Naive thymus-derived CD8-positive, alpha-beta T cell (primary cell): ENCODE measurements at places on chromosomes 13 and 19.

GRCh38 chr13:105165449-105166125, 1369.9 kb downstream of the EFNB2 start:
- no peak for DNase-seq

DNA sequence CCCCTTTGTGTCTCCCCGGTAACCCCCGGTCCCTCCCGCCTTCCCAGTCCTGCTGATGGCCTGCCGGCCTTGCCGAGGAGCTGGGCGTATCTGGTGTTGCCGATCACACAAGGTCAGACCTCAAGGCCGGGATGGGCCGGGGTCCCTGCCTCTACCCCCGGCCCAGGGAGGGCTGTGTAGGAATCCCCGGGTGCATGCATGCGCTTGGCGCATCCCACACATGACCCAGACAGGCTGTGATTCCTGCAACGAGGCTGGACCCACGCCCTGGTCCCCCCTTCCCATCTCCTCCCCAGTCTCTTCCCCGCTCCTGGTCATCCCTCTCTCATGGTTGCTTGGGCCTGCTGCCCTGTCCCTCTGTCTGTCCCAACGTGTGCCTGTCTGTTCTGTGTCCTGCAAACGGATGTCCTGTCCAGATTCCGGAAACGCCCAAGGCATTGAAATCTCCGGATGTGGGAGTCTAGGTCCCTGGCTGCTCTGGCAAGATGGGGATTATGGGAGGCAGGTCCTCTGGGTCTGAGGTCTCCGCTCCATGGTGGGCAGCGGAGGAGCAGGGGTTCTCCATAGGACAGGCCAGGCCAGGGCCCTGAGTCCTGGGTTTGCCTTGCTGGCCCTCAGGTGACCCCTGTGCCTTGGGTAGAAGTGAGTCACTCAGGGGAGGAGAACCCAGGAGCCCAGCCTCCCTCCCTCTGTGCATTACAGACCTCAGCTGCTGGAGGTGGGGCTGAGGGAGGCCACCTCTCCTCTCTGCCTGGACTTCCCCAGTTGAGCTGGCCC, 1.6 kb downstream of the PKN1 start:
- no peak for DNase-seq

DNA sequence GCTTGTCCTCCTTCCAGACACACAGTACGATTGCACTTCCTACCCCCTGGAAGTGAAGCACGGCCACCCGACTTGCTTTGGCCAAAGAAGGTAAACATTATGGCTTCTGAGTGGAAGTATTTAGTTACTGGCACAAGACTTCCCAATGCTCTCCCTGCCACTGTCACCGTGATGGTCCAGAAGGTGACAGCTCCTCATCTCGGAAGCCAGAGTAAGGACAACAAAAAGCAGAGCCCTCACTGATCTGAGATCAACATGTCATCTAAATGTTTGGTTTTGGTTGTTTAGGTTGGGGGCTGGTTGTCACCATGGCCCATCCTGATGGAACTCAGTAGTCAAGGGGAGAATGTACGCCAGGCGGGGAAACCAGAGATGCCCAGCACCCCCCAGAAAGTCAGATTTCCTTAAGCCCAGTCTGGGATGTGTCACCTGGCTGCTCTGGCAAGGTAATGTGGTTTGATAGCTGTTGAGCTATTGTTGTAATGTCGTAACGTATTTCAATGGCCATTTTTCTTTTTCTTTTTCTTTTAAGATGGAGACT, 170.1 kb upstream of the ZNF536 start:
- DNase-seq: no peak

DNA sequence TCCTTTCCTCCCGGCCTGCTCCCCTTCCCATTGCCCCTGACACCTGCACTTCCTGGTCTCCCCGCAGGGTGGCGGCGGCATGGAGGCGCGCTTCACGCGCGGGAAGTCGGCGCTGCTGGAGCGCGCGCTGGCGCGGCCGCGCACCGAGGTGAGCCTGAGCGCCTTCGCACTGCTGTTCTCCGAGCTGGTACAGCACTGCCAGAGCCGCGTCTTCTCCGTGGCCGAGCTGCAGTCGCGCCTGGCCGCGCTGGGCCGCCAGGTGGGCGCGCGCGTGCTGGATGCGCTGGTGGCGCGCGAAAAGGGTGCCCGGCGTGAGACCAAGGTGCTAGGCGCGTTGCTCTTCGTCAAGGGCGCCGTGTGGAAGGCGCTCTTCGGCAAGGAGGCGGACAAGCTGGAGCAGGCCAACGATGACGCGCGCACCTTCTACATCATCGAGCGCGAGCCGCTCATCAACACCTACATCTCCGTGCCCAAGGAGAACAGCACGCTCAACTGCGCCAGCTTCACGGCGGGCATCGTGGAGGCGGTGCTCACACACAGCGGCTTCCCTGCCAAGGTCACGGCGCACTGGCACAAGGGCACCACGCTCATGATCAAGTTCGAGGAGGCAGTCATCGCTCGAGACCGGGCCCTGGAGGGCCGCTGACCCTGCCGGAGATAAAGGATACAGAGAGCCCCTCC, 1.7 kb downstream of the TRAPPC5 start:
- DNase-seq: no peak

- DNase-seq: no peak
These were observed 163.2 kb downstream of the TEX29 start for GRCh38 chr13:111483621-111483987.

DNA sequence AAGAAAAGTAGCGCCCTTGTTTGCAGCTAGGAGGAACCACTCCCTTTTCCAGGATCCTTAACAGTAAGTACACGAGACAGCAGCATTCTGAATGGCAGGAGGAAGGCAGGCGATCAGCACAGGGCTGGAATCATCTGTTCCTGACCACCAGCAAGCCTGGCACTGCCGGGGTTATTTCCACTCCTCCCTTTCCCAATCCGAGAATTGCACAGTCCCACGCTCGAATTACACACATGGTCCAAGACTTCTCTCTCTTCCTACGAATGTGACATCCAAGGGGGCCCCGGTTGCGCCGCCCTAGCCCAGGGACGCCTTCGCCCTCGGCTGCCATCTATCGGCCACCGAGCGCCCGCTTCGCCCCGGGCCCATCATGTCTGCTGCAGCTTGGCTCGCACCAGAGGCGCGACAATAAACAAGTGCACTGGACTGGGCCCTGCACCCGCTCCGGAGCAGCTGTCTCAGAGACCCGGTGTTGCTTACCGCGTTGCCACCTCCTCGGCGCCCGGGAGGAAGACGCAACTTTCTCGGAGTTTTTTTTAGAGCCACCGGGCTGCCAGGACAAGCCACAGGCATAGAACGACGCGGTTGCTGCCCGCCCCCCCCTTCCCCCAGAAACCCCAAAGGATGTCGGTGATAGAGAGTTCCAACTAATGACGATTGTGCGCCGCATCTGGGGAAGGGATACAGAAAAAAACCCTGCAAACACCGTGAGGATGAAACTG, at the start of gene SLITRK5:
TSS of gene SLITRK5 (plus strand) at position 341 of the 722 bp plus-strand sequence. CDS start 4,018 bp downstream, outside the sequence.
- DNase-seq: no peak

GRCh38 chr13:24274452-24275021, 34.8 kb upstream of the C1QTNF9 start:
- no peak for DNase-seq

GRCh38 chr13:112056739-112057438, 10.1 kb upstream of the SOX1 start:
- DNase-seq: no peak

GRCh38 chr19:19776206-19777008, 43.5 kb upstream of the ZNF14 start:
- DNase-seq: peak; percentile 85

- no peak for DNase-seq
These were observed 14.7 kb downstream of the CDX2 start for GRCh38 chr13:27954406-27954851.

DNA sequence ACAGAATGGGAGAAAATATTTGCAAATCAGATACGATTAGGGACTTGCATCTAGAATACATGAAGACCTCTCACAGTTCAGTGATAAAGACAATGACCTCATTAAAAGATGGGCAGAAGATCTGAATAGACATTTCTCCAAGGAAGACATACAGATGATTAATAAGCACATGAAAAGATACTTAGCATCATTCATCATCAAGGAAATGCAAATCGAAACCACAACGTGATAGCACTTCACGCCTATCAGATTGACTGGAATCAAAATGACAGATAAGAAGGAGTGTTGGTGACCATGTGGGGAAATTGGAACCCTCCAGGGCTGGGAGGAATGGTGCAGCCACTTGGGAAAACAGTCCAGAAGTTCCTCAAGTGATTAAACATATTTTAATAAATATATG, 25.8 kb downstream of the CFAP97D2 start:
- DNase-seq: no peak

- no peak for DNase-seq
These were observed 248.8 kb downstream of the SLITRK5 start for GRCh38 chr13:87919956-87920355.

GRCh38 chr19:4391306-4391693, 9.0 kb downstream of the SH3GL1 start:
- no peak for DNase-seq

- no peak for DNase-seq
These were observed 1.7 kb upstream of the SLITRK5 start for GRCh38 chr13:87669379-87669978.

DNA sequence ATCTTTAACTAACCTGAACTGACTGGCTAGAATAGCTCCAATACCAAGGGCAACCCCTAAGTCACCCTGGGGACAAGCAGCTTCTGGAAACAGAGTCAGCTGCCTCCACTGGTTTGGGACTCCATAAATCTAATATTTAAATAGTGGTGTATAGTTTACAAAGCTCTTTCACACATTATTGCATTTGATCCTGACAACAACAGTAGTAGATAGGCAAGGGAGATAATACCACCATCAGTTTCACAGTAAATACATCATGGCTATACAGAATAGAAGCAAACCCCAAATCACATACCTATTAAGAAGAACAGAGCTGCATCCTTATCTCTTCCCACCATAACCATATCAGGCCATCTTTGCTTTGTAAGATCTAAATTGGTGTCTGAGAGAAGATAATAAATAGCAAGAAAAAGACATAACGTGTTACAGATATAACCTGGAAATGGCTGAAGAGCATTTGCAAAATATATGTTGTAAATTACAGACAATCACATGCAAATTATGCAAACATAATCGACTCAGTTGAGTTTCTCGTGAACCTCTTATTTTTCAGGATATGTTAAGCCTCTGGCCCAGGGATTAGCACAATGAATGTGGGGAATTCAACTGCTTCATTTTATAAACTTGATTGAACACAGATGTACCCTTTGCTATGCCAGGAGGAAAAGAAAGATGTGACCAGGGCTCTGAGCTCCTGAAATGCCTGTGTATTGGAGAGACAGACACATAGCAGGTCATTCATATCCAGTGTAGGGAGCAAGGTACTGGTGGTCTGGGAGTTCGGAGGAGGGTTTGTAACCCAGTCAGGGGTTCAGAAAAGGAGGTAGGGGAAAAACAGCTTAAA, 142.5 kb downstream of the SLC7A1 start:
- no peak for DNase-seq

GRCh38 chr13:113009743-113010509, 40.9 kb downstream of the MCF2L start:
- DNase-seq: no peak

DNA sequence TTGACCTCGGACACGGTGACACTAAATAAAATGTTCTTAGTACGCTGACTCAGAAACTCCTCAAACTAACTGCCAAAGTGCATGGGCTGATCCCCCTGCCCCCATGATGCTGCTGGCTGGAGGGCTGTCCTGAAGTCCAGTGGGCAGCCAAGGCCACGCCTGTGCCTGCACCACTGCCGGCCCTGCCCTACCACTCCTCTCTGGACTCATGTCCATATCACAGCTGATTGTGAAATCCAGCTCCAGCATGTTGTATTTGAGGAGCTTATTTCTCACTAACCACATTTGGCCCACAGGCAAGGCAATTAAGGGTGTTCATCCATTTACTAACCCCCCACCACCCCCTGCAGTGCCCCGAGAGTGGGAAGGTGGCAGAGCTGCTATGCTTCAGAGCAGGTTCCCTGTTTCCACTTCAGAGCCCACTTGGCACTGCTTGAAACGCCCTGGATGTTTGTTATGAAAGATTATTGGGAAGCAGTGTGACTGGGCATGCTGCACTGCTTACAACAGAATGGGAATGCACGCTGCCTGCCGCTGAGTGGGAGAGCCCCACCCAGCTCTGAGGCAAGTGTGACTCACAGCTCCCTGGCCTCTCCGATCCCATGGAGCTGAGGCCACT, 114.0 kb downstream of the UQCRFS1 start:
- DNase-seq: no peak

DNA sequence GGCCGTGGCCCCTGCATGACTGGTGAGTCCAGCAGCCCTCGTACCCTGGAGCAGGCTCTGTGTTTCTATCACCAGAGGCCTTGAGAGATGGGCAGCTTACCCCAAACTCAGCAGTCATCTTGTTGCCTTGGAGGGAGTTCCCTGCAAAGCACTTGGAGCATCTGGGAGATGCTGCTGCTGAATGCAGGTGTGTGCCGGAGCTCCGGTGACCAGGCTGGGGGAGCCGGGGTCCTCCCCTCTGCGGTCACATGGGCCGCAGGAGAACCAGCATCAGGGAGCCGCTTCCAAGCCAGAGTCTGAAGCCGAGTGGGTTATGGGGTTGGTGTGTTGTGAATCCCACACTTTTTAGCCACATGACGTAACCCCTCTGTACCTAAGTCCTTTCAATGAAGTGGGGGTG, 82.8 kb downstream of the TEX29 start:
- DNase-seq: no peak

DNA sequence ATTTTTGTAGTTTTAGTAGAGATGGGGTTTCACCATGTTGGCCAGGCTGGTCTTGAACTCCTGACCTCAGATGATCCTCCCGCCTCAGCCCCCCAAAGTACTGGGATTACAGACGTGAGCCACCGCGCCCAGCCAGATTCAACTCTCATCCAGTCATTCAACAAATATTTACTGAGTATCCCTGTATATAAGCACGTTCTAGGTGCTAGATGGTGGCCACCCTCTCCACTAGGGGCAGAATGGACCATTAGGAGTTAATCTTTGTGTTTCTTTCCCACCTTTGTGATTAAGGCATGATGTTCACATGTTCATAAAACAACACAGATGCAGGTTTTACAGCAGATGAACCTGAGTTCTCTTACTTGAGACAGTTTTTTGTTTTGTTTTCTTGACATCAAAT, 7.3 kb downstream of the SHKBP1 start:
- DNase-seq: no peak

- DNase-seq: no peak
These were observed 22.1 kb downstream of the MED4 start for GRCh38 chr13:48072787-48073186.

- no peak for DNase-seq
These were observed 102.5 kb downstream of the FAM216B start for GRCh38 chr13:42883771-42884467.

DNA sequence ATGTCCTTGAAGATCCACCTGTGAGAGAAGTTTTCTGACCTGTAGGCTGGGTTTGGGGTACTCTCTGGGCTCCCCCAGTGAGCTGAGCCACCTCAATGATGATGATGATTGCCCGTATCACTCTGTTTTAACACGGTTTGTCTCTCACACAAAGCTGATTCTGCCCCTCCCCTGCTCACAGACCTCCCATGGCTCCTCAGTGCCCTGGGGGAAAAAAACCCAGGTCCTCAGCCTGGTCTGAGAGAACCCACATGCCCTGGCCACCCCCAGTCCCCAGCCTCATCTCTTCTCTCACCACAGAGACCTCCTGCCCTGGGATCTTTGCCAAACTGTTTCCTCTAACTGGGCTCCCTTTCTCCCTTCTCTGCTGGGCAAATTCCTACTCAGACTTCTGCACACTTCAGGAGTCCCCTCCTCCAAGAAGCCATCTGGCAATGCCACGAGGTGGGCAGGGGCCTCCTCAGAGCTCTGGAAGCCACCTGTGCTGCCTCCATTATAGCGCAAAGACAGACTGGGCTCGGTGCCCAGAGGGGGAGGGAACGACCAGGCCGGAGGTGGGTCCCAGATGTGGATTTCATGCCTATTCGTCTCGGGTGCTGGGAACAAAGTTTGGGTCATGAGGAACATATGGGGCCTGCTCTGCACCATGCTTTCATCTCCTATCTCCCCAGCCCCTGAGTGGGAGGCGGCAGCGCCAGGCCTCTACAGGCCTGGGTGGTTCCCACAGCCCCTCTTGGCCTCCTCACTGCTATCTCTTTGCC, 8.5 kb upstream of the CA11 start:
- no peak for DNase-seq
